Fibroblast of skin of right quadriceps (primary cell): ENCODE measurements at places on chromosomes 1 and 21.
A peak's percentile ranks its signal among the peaks of the same experiment; 100 is the strongest.

DNA sequence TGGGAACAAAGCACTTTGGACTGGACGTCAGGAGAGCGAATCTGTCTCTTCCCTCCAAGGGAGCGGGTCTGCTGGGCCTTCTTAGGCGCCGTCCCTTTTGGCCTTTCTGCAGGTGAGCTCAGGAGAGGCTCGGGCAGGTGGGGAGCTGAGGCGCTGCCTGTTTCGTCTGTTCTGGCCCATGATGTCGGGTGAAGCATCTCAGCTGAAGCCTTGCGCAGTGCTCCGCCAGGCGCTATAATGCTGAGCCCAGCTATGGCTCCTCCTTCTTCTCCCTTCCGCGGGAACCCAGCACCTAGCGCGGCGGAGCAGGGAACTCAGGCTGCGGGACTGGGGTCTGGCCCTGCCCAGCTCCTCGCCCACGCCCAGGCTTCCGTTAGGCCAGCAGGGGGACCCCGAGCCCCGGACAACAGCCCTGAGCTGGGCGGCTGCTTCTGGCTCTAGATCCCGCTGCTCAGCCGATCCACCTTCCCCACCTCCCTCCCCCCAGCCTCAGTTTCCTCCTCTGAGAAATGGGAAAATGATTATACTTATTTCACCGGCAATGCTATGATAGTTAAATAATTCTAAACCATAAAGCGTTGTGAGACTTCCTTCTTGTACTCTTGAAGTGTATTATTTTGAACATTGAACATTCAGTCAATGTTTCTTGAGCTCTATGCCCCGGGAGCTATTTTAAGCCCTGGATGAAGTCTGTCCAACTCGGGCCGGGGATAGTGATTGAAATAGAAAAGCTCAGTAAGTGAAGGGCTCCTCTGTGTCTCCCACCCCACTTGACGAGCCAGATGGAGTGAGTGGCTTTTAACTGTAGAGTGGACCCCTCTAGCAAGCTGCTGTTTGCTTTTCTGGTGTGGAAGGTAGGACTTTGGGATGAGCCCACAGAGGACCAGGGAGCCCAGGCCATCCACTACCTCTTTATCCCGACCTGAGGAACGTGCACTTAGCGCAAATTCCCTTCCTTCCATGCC lies 9.6 kb upstream of the ADORA1 start:
- DNase-seq = peak; percentile 53

GRCh38 chr1:207747627-207748492 lies 4.0 kb upstream of the CD46 start:
- DNase-seq = no peak

DNA sequence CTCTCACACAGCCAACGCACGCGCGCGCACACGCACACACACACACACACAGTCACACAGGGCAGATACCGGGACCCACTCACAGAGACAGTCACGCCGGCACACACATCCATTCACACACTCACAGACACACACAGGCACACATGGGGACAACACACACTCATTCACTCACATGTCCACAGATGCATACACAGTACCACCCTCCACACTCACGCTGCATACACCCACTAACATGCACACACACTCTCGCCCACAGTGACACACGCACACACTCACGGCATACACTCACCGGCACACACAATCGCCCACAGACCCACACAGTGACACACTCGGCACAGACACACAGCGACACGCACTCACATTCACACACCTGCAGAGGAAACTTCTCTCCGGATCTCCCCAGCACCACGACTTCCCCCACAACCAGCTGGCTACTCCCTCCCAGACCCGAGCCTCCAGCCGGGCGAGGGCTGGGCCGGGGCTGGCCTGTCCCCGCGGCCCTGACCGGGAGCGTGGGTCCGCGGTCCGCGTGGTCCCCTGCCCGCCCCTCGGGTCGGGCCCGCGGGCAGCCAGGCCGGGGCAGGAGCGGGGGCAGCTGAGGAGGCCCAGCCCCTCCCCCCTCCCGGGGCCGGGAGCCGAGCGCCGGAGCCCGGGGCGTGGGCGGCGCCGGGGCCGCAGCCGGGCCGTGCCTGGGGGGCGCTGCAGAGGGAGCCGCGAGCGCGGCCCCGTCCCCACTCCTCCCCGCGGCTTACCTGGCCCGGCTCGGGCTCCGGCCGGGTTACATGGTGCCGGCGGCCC lies 552 bp downstream of the DLGAP3 start:
- DNase-seq = no peak

GRCh38 chr1:28395181-28395580 lies 25.6 kb downstream of the PHACTR4 start:
- no peak for DNase-seq

DNA sequence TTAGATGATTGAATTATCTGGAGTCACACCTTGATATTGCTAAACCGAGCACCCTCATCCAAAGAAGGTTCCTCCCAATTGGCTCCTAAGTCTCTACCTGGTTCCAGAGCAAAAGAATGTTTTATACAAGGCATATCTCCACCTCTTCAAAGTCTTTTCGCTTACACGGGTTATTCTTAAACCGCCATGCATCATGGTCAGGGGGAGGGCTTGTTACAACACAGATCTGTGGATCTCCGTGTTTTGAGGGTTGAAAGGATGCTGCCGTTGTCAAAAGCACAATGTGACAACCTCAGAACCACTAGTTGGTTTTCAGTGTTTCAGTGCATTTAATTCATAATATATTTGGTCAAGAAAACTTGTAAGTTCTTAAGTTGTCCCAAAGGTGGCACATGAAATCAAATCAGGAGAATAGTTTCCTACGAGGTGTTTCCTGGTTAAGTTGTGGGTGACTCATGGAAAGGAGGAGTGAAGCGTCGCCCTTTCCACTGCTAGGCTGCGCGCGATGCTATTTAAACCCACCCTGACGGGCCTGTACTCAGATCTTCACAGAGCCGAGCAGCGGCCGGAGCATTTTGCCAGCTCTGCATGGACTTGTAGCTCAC lies 1531.6 kb upstream of the TPTE start:
- DNase-seq = no peak

GRCh38 chr1:99849744-99850458 lies at the start of gene AGL:
AGL (plus strand) TSS chr1:99850361; CDS start chr1:99851043, 682 bp downstream.
- peak; percentile 74 for DNase-seq

DNA sequence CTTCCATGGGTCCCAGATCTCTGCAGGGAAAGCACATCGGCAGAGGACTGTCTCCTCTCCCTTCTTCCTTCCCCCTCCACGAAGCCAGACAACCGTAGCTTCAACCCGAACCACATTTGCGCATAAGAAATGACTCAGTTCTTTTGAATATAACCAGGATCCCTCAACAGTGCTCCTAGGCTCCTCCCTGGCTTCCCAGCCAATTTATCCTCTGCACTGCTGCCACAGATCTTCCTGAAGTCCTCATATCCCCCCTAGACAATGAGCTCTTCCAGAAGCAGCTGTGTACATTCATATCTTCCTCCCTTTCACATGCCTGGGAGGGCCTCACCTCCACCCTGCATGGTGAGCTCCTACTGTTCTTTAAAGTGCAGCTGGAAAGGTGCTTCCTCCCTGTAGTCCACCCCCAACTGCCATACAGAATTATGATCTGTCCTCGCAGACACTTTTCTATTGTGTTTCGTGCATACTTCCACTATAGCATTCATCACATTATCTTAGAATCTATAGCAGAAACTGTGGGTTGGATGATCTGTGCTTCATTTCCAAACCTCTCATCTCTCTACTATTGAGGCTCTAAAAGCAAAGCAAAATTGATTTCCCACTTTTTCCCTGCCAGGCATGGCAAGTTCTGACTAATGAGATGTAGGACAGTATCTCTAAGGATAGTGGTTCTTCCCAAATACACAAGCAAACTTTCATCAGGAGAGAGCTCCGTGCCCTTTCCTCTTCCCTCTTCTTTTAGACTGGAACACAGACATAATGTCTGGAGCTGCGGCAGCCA lies 179.3 kb upstream of the HMGB4 start:
- DNase-seq = peak; percentile 57

- DNase-seq = no peak
Measured at GRCh38 chr1:25731626-25732370, 68.2 kb upstream of the SELENON start.
